ENCODE measurements at places on chromosomes 12 and 14.

- peak; percentile 3 for DNase-seq
Measured at GRCh38 chr12:89875809-89876208, 167.2 kb upstream of the ATP2B1 start.

DNA sequence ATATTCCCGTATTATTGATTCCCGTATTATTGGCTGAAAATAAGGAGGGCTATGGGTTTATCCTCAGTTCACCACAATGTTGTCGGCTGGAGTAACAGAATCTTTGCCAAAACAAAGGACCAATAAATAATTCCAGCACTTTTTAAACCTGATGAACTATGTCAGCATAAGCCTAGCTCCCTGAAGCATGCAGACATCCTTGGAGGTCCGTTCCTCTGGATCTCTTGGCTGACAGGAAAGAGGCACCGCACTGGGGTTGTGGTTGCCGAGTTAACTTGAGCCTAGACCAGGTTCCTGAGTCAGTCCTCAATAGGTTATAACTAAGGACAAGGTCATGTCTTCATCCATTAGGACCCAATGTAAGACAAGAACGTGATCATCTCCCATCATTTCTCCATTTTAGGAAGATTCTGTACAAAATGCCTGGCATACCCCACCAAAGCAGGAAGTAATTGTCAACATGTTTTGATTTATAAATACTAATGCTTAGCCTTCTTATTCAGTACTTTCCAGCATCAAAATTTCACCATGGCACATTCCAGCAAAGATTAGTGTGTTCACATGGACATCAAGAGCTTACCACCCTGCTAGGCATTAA is 36.6 kb downstream of the NID2 start:
- DNase-seq = no peak

DNA sequence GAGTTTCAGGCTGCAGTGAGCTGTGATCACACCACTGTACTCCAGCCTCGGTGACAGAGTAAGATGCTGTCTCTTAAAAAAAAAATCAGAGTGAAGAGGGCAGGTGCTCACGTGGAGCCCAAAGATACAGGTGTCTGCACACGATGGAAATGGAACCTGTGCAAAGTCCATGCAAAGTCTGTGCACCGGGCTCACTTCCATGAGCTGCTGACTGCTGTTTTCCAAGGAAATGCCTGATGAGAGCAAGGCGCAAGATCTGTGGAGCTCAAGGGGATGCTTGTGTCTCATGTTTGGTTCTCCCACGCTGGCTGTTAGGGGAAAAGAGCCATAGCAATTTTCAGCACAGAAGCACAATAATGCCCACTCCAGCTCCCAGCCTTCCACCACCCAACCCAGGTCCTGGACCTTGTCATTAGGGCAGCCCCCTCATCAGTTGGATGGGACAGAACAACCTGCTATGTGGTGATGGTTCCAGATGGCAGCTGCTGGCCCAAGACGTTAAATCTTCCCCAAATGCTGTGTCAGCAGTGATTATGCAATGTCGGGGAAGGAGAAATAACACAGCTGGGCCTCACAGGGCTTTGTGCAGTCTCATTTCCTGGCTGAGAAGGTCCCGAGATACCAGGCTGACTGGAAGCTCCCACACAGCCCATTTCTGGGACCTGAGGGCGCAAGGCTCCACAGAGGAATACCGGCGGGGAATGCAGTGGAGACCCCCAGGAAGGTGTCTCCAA is 27.9 kb upstream of the DICER1 start:
- peak; percentile 62 for DNase-seq

DNA sequence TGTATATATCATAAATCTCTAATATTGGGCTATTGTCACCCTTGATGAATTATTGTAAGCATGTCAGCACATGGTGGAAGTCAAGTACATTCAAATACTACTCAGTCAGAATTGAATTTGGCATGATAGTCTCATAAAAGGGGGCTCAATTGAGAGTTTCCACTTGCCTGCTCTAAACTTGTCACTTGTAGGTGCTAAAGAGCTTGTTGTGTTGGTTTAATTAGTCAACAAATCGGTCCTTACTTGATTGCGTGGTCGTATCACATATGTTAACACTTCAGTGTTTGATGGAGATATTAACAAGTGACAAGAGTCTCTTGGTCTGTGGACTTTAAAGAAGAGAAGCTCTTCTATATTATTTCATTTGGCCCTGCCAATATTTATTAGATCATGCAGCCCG is 81.1 kb downstream of the NKX2-1 start:
- no peak for DNase-seq

DNA sequence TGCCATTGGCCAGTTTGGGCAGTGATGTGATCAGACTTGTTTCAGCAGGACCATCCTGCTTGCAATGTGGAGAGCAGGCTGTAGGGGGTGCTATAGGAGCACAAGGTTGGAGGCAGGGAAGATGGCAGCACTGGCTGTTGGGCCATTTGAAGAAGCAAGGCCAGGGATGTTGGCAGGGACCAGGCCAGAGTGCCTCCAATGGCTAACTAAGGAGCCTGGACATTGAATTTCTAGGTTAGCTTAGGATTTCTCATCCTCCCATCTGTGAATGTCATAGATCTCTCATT is 23.5 kb downstream of the FGF23 start:
- peak; percentile 63 for DNase-seq

DNA sequence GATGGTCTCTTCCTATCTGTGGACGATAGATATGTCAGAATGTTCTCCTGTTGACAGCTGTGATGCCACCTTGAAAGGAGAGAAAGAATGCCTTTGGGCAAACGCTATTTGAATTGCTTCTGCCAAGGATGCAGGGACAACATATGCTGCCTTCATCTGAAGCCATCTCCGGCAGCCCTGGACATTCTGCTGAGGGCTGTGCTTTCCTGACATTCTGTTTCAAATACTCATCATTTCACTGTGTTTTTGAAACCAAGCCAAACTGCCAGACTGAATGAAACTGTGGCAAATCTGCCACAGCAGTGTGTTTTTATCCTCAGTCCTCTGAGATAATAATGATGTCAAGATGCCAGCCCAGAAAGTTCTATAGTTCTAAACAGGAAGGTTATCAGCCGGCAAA is 85.8 kb upstream of the BCAT1 start:
- no peak for DNase-seq

GRCh38 chr12:51519755-51520154 is 71.3 kb upstream of the SCN8A start:
- no peak for DNase-seq

- DNase-seq = peak; percentile 13
Measured at GRCh38 chr12:64407342-64408223, 3.4 kb downstream of the XPOT start.

- no peak for DNase-seq
Measured at GRCh38 chr14:36755756-36756155, 94.1 kb downstream of the PAX9 start.

DNA sequence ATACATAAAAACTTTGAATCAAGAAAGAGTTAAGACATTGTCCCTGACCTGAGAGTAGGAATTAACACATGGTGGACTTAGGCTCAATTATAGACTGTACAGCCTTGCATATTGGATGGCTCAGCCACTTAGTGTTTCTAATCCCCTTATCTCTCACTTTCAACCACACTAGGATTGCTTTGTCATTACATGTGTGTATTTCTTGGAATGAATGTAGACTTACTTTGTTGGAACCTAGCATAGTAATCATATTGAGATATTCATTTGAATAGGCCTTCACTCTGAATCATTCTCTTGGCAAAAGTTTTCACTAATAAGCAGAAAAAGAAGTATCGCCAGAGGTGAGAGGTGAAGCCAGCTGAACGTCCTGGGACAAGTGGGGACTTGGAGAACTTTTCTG is 1973.9 kb upstream of the FLRT2 start:
- DNase-seq = no peak

DNA sequence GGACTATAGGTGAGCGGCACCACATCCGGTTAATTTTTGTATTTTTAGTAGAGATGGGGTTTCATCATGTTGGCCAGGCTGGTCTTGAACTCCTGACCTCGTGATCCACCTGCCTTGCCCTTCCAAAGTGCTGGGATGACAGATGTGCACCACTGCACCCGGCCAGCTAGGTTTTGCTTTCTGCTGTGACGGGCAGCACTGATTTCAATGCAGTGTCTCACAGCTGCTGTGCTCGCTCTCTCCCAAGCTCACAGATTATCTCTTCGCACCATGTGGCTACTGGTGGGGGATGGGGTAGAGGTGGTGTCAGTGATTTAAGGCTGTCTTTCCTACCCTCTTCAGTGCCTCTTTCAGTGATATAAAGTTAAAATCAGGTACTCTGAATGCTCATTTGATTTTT is 909.1 kb downstream of the TRHDE start:
- DNase-seq = no peak

DNA sequence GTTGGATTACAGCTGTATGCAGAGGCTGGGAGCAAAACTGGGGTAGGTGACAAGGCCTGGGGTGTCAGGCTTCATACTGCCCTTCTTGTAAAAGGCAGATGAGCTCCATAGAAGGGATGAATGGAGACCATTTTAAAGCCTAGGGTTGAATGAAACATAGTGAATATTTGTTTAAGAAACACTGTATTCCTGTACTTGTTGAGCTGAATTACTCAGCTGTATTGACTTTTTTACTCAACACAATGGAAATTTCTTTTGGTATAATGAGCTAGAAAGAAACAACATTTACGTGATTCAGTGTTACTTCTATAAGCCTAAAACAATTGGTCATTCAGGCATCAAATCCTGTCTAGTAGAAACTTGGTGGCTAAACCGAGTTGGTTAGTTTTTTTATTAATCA is 14.1 kb downstream of the ATP6V0A2 start:
- DNase-seq = no peak

GRCh38 chr14:70744641-70745040 is 64.7 kb downstream of the MAP3K9 start:
- DNase-seq = no peak

DNA sequence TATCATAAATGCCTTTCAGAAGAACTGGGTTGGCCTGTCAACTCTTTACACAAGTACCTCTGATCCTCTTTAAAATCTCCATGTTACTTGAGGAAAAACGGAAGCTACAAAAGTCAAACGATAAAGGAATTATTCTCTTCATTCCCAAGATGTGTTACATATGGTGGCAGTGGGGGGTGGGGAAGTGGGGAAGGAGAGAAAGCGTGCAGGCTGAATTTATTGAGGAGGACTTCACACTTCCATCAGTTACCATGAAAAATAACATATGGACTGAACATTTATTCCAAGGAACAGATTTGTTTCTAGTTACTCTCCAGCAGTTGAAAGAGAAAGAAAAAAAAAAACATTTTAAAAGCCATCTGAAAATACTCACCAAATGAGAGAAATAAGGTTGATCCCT is 474.4 kb upstream of the DCN start:
- no peak for DNase-seq

- no peak for DNase-seq
Measured at GRCh38 chr12:130646716-130647370, 69.3 kb downstream of the RIMBP2 start.

- no peak for DNase-seq
Measured at GRCh38 chr12:106091446-106091820, 47.3 kb downstream of the NUAK1 start.

Data from hematopoietic multipotent progenitor cell treated with erythropoietin and hydrocortisone succinate and interleukin-3 and kit ligand, for 8 days (in vitro differentiated cells).